NCI-H460 (cell line): ENCODE measurements at places on chromosomes 6 and 20. TPM values are rescaled to one million over a fixed set of nuclear protein-coding genes. Genes with fewer than 3 reads are reported as not detected.

AIF1 gene
- total RNA-seq, result not detected in 2 replicates

- DNase-seq, result no peak
These were observed 100.5 kb downstream of the SOBP start for GRCh38 chr6:107590378-107590777.

DNA sequence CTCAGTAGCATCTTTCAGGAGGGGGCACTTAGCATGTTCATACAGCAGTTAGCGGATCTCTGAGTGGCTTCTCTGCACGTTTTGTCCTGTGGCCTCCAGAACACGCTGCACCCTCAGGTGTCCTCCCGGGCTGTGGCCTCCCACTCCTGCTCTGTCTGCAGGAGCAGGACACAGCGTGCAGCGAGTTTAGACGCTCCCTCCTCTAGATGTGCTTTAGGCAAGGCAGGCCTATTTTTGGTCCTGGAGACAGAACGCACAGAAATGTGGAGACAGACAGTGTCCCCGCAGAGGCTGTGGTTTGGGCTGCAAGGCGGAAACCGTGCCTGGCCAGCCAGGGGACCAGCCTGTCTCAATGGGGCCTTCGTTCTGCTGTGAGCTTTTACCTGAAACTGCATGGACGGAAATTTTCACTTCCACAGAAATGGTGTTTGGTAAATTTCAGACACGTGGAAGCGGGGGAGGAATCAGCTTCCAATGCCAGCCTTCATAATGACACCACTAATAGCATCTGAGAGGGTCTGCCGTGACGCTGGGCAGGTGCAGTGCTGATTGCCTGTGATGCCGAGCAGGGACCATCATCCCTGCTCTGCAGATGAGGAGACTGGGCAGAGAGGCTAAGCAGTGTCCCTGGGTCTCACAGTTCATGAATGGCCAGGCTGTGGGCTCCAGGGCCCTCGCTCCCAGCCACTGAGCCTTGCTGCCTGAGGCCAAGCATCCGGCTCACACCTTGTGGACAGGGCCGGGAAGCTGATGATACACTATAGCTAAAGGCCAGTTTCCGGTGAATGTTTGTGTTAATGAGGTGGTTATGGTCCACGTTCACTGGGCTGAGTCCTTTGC lies 120.9 kb downstream of the SYCP2 start:
- DNase-seq, result no peak

GRCh38 chr6:72649032-72649984 lies 27.4 kb downstream of the KCNQ5 start:
- peak; percentile 7 for DNase-seq

DNA sequence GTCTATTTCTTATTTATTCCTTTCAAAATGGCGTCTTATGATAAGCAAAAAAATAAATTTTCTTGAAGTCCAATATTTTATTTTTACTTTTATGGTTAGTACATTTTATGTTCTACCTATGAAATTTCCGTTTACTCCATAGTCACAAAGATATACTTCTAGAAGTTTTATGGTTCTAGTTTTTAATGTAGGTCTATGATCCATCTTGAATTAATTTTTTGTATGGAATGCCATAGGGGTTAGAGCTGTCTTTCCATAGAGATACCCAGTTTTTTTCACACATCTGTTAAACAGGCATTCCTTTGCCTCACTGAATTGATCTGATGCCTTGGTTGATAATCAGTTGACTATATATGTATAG lies 24.9 kb upstream of the ASIP start:
- DNase-seq, result no peak
